ENCODE measurements at places on chromosomes 2 and 18.

GRCh38 chr2:149148194-149149006 lies 109.9 kb downstream of the LYPD6B start:
- DNase-seq, result no peak

GRCh38 chr2:112706170-112706664 lies 14.6 kb upstream of the NT5DC4 start:
- no peak for DNase-seq

DNA sequence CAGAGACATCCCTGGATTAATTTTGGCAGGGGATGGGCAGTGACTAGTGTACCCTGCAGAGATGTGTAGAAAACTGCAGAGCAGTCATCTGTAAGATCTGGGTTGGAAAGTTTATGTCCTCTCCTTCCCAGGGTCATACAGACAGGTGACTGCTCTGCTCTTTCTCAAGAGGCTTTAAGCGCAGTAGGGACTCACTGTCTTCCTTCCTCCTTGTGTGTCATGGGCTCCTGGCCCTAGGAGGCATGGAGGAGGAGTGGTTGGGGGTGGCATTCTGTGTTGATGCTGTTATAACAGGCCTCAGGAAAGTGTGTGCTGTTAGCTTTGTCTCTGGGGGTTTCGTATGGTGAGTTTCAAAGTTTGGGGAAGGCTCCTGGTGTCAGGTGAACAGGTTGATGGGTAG lies 130.5 kb upstream of the MGAT5 start:
- no peak for DNase-seq

GRCh38 chr2:11101430-11101829 lies 53.8 kb upstream of the SLC66A3 start:
- DNase-seq, result no peak

DNA sequence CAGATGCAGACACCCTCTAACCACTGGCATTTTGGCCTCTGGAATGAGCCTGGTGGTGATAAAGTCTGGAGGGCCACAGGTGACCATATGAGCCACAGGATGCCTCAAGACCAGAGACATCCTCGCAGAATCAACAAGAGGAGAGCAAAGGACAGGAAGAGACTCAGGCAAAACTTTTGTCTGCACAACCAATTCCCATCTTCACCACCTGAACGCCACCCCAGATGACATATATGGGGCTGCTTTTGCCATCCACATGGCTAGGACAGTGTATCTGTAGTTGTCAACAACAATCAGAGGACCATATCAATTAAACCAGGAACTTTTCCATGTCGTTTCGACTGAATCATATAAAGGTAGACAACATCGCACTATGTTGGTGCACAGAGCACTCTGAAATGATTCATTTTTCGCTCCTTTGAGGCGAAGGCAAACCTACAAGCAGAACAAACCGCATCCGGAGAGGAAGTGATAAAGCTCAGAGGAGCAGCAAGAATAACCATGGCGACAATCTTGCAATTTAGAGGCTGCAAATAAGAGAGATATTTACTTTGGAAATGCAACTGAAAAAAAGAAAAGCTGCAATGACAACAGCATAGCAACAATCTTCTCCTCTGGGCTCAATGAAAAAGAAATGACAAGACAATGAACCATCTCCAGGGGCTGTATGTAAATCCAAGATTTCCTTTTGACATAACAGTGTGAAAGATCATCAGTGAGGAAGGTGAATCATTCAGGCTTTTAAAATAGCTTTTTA lies 204.5 kb downstream of the ARL4C start:
- DNase-seq, result no peak

DNA sequence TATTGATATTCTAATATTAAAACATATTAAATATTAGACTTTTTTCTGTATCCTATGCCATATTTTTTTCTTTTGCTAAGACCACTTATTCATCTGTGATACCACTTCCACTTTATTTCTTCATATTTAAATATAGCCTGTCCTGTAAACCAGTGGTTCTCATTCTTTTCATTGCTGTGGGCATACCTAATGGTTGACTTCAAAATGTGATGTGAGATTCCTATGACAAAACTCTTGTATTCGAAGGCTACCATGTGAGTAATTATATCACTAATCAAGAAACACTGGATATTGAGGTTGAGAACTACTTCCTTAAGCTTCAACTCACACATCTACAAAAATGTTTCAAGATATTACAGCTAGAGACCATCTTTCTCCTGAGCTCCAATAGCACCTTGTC lies 3.6 kb downstream of the SCRN3 start:
- DNase-seq, result no peak

GRCh38 chr2:101776172-101777043 lies 78.9 kb downstream of the MAP4K4 start:
- DNase-seq, result no peak

DNA sequence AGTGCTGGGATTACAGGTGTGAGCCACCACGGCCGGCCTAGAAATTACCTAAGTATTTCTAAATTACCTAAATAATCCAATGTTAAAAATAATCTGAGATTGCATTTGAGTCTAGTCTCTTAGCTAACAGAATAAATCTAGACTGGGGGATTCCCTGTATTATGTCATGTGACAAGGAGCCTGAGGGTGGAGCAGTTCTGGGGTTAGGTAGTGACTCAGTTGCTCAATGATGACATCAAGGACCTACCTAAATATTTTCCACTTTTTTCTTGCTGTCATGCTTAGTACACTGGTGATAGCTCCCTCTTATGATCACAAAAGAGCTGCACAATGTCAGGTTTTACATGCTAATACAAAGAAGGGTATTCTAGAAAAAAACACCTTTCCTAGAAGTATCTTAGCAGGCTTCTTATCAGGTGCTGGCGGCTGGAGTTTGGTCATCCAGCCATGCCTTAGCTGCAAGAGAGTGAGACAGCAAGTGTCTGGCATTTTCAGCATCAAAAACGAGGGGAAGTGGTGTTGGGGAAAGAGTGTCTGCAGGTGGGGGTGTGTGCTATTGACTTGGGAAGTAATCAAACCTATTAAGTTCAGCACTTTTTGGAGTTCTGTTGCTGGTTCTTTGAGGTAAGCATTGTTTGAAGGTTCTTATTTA lies 17.5 kb upstream of the CEP192 start:
- no peak for DNase-seq

- DNase-seq, result no peak
Measured at GRCh38 chr2:230981704-230982103, 14.2 kb upstream of the SPATA3 start.

All from iPS DF 6.9 (cell line).